ENCODE measurements at places on chromosomes 11 and 22. TPM values are rescaled to one million over a fixed set of nuclear protein-coding genes. Genes with fewer than 3 reads are reported as not detected.

DNA sequence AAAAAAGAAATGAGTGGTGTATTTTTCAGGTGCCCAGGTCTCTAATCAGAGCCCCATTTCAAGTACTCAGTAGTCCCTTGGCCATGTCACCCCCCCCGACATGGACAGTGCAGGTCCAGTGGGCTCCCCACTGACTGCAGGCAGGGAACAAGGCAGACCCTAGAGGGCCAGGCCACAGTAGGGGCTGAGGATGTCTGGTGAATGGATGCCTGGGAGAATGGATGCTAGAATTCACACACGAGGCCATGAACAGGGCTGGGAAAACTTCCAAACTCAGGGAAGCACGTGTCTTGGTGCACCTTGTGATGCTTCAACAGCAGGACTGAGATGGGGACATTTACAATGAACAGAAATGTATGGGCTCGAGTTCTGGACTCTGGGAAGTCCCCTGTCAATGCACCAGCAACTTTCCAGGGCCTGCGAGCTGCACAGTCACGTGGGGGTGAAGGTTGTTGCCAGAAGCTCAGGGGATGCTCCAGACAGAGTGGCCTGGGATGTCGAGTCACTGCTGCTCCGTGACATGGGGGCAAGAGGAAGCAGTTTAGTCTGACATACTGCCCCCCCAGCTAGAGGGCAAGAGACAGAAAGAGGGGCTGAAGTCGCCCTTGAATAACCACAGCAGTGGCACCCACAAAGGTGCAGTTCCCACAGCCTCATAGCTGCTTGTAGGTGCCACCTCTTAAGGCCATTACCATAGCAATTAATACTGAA, 3.1 kb downstream of the APOBEC3G start:
- DNase-seq, result peak; percentile 75
- peaks cover 23% of the 10 kb centered on the region for H3K36me3 ChIP-seq
- peak overlapping the region; percentile 86 for H3K27ac ChIP-seq
- no peaks in the 10 kb centered on the region for H3K27me3 ChIP-seq

DNA sequence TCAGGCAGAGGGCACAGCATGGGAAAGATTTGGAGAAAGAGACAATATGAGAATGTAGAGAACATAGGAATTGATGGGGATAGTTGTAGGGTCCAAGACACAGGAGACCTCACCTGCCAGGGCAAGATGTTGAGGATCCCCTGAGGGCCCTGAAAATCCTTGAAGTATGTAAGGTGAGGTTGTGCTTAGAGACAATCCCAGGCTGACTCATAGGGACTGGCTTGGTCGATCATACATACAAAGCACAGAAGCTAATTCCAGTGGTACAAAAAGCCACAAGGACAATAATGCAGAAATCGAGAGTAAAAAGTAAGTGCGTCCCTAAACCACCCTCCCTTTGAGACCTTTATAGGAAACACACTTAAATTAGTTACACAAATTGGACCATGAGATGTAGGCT, 468.2 kb downstream of the MIAT start:
- no peak overlapping the region for H3K27ac ChIP-seq
- DNase-seq, result no peak
- H3K4me1 ChIP-seq, result no peaks in the 10 kb centered on the region
- no peak overlapping the region for H3K4me3 ChIP-seq

- H3K4me1 ChIP-seq, result no peaks in the 10 kb centered on the region
- H3K27ac ChIP-seq, result no peak overlapping the region
- H3K36me3 ChIP-seq, result no peaks in the 10 kb centered on the region
- no peak for DNase-seq
Observed at GRCh38 chr11:130513132-130513531, 64.7 kb downstream of the ADAMTS15 start.

DNA sequence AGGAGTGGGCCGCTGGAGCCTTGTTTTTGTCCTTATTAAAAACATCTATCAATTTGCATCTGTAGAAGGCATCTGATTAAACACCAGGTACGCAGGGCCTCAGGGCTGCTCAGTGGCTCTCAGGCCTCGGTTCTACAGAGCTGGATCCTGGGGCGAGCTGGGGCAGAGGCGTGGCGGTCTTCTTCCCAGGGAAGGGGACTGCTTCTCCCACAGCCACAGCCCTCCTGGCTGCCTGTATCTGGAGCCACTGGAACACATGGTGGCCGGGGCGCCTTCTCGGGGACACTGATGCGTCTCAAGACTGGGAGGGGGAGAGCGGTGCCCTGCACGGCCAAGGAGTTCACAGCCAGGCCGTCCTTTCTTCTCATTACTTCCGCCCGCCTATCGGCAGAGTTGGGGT, 1178.2 kb downstream of the BRD1 start:
- DNase-seq, result no peak
- no peaks in the 10 kb centered on the region for H3K36me3 ChIP-seq
- H3K27me3 ChIP-seq, result no peaks in the 10 kb centered on the region
- no peak overlapping the region for H3K4me3 ChIP-seq

- H3K4me1 ChIP-seq, result peaks cover 42% of the 10 kb centered on the region
- no peaks in the 10 kb centered on the region for H3K27me3 ChIP-seq
- no peaks in the 10 kb centered on the region for H3K36me3 ChIP-seq
- peak; percentile 57 for DNase-seq
- peak within 1 kb of the TSS; percentile 84 for H3K4me3 ChIP-seq
- H3K27ac ChIP-seq, result peak within 1 kb of the TSS; percentile 79
Observed at GRCh38 chr11:5689551-5689983, at the start of gene TRIM22. Gene TRIM22, plus strand, starts transcription at chr11:5689790. Its CDS starts 6,443 bp downstream, at chr11:5696233.

DNA sequence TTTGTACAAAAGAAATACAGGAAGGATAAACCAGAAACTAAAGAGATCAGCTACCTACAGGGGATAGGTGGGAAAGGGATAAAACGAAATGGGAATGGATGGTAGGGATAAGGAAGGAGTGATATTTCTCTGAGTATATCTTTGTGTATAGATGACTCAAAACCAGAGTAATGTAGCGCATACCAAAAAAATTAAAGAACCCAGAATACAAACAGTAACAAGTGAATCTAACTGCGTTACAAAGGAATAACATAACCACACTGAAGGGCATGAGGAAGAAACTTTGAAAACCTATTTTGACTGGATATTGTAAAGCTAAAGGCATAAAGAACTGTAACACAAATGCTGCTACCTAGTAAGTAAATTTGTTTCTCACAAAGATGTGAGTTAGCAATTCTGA, 37.9 kb downstream of the MAPK1 start:
- no peak for DNase-seq
- no peaks in the 10 kb centered on the region for H3K27me3 ChIP-seq
- H3K4me3 ChIP-seq, result no peak overlapping the region
- H3K4me1 ChIP-seq, result peaks cover 48% of the 10 kb centered on the region

The GGT5 gene
- not detected for total RNA-seq

DNA sequence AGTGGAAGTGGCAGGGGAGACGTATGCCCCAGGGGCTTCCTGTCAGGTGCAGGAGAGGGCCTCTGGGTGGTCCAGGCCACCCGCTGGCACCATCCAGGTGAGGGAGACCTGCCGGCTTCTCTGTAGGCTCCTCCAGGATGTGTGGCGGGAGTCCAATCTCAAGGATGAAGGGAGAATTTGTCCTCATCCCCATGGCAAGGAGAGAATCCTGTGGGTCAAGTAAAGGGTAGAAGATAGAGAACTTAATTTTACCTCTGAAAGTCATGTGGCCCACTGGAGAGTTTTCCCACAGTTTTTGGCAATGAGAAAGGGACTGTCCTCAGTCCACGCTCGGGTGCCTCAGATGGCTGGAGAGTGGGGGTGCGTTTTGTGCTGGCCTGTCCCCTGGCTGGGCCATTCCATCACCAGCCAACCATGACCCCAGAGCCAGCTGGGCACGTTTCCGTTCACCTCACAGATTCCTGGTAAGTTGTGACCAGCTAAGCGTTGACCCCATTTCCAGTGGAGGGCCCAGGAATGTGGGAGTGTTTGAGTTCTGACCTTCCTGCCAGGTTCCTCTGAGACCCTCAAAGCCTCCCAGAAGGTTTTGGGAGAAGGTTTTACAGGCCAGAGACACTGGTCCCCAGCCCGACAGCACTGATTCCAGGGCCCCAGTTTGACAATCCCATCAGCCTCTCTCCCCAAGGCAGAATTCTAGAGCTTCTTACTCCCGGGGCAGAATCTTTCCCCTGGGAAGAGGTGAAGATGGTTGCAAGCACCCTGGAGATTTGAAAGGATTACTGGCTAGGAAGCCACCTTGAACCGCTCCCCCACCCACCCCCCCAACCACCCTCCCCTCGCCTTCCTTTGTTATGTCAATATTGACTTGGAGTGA, 2.6 kb downstream of the OVOL1 start:
- no peak overlapping the region for H3K4me3 ChIP-seq
- peaks cover 26% of the 10 kb centered on the region for H3K27me3 ChIP-seq
- H3K27ac ChIP-seq, result no peak overlapping the region
- no peaks in the 10 kb centered on the region for H3K36me3 ChIP-seq
- no peak for DNase-seq
- peaks cover 30% of the 10 kb centered on the region for H3K4me1 ChIP-seq

The TIMM10B gene
- total RNA-seq, result 46.3 TPM

The OR6A2 gene
- not detected for total RNA-seq

The GLYAT gene
- not detected for total RNA-seq

The TMEM41B gene
- 24.9 TPM for total RNA-seq
